NCI-H524 treated with DMSO at 0.1 percent for 48 hours (cell line): ENCODE measurements at places on chromosomes 3 and 15.

- DNase-seq = no peak
These were observed 194.3 kb downstream of the CDIN1 start for GRCh38 chr15:36773698-36774097.

DNA sequence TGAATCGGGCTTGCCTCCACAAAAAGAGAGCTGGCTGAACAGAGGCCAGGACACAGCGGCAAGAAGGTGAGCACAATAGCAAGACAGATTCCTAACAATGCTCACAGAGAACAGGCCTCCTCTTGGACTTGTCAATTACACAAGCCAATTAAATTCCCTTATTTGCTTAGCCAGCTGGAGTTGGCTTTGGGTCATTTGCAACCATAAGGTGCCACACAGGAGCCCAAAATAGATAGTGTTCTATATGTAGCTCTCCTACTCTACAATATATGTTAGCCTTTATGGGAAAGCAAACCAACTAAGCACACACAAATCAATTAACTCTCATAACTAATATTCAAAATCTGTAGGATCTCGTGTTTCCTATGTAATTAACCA is 335.6 kb downstream of the FOXP1 start:
- DNase-seq = no peak

GRCh38 chr15:32105258-32106241 is 75.2 kb downstream of the CHRNA7 start:
- DNase-seq = no peak

- peak; percentile 76 for DNase-seq
These were observed 32.0 kb downstream of the ZBTB38 start for GRCh38 chr3:141400073-141400971.

DNA sequence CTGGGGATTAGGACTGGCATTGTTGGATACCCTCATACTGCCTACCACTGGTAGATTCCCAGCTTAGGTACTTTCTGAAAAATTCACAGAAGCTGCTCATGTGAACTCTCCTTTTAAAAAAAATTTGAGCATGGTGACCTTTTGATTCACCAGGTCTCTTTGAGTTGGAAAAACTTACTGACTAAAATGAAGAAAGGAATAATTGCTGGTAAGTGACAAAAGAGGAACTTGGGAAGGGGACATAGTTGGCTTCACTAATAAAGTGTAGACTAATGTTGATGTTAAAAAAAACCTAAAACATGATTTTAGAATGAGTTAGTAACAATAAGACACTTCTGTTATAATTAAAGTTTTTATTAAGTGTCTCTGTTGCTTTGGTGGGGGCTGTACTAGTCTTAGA is 8.6 kb downstream of the VPS8 start:
- no peak for DNase-seq

DNA sequence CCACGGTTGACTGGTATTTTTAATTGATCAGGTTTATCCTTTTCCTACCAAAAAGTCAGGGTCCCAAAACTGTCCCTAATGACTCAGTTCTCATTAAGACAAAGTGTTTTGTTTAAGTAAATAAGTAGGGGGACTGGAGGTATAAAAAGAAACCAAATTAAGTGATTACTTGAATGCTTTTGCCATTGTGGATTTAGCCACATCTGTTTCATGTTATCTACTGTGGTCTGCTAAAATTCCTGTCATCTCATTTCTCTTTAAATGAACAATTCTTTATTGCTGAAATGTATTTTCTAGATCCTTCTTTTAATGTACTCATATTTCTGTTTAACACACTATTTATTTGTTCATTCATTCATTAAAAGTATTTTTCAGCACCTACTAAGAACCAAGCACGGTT is 625.9 kb upstream of the ADAMTS9 start:
- no peak for DNase-seq

GRCh38 chr15:79433276-79433990 is 1.3 kb downstream of the MINAR1 start:
- no peak for DNase-seq
